ENCODE measurements at places on chromosomes 16 and 17. TPM values are rescaled to one million over a fixed set of nuclear protein-coding genes. Genes with fewer than 3 reads are reported as not detected.

Gene CTF1
- 0.25 TPM for total RNA-seq

Gene CHD9NB
- 0.28 TPM for total RNA-seq

Gene ATP2A1
- total RNA-seq, result 1.6 TPM

Gene IGF2BP1
- not detected for total RNA-seq

Gene CBX4
- total RNA-seq, result 34.4 TPM

Gene RNF112
- total RNA-seq, result 0.60 TPM

Gene ZNF287
- 7.4 TPM for total RNA-seq

Gene GNPTG
- 33.4 TPM for total RNA-seq

Gene ADAM11
- total RNA-seq, result 0.43 TPM

Gene CACNG1
- total RNA-seq, result not detected

Gene UTS2R
- total RNA-seq, result not detected

Gene SLC5A11
- total RNA-seq, result not detected

Gene GPR179
- total RNA-seq, result not detected

Gene SMIM36
- total RNA-seq, result not detected

Gene SBK1
- total RNA-seq, result 9.8 TPM

Gene ABCA9
- total RNA-seq, result not detected

Gene CPPED1
- total RNA-seq, result 26.1 TPM

Gene HAP1
- 0.05 TPM for total RNA-seq

Gene SCGB1C2
- not detected for total RNA-seq

Gene ZACN
- 0.48 TPM for total RNA-seq

Gene MYLK3
- 0.35 TPM for total RNA-seq

Gene CSH1
- not detected for total RNA-seq

Gene IL17C
- total RNA-seq, result 0.23 TPM

Gene TMED6
- 1.8 TPM for total RNA-seq

Gene MMD
- 30.8 TPM for total RNA-seq

Gene PLLP
- total RNA-seq, result not detected

Gene COPZ2
- total RNA-seq, result 7.4 TPM
